T-helper 1 cell (primary cell): ENCODE measurements at places on chromosomes 12 and 14.

DNA sequence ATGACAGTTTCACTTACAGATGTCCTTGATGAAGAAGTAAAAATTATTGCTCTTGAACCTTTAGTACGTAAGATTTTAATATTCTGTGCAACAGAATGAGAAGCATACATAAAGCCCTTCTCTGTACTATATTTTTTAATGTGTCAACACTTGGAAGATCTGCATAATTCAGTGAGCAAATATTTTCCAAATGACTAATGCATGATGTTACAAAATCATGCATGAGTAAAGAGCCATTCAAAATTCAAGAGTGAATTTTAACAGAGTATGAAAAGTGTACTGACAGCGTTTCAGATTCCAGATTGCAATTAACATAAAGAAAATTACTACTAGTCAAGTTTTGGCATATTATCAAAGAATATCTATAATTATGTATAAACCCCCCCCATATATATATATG, 101.4 kb upstream of the BBS10 start:
- no peak for DNase-seq

DNA sequence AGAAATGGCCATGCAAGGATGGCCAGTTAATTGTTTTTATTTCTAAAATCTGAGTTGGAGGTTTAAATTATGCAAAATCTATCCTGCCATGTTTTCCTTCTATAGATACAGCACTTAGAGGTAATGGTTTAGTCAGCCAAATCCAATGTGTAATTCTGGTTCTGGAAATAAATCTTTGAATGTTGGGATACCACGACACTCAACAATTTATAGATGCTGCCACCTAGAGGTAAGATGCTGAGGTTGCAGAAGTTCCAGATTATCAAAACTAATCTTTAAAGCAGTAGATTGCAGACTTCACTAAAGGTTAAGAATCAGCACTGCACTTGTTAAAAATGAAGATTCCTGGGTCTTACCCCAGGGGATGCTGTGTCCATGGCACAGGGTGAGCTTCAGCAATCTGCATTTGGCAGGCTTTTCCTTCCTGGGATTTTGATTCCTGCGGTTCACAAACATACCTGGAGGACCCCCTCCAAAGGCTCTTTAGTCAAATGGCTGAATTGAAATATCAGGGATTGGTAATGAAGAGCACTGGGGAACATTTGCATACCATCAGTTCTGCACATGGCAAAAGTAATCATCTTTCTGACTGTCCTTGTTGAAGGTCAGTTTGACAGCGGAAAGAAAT, 53.4 kb upstream of the ANO4 start:
- DNase-seq, result no peak

DNA sequence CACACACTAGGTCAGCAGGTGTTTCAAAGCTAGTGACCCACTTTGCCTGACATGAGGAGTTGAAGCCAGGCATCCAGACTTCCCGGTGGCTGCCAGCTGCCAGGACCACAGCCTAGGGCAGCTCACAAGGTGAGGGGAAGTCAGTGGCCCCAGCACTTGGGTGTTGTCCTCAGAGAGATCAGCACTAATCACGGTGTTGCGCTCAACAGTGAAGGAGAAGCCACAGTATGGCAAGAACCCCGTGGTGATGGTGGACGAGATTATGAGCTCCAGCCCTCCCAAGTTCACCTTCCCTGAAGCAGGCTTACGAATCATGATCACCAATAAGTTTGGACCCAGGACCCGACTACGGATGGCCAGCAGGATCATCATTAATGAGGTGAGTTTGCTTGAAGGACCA, 59.9 kb upstream of the RIN3 start:
- DNase-seq, result no peak

DNA sequence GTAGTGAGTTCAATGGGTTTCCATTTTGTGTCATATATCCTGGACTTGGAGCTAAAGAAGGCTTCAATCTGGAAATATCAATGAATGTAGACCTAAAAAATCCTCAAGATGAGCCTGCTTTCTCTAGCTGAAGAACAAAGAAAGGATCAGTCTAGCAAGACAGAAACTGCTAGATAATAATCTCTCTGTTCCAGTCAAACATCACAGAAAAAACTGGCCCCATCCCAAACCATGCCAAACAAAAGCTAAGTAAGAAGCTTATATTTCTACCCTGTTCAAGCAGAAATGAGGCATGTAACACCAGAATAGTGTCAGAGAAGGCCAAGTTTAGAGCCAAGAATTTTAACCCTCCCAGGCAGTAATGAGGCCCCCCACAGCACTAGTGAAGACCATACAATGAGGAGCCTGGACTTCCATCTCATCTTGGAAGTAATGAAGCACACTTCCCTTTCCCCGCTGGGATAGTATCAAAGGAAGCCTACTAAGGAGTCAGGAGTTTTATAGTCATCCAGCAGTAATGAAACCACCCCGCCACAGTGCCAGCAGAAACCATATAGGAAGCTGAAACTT, 95.8 kb downstream of the NELL2 start:
- DNase-seq, result no peak

- no peak for DNase-seq
Measured at GRCh38 chr14:72891666-72892102, 2.2 kb downstream of the DPF3 start.

- no peak for DNase-seq
Measured at GRCh38 chr12:103138538-103138937, 181.1 kb downstream of the ASCL1 start.

DNA sequence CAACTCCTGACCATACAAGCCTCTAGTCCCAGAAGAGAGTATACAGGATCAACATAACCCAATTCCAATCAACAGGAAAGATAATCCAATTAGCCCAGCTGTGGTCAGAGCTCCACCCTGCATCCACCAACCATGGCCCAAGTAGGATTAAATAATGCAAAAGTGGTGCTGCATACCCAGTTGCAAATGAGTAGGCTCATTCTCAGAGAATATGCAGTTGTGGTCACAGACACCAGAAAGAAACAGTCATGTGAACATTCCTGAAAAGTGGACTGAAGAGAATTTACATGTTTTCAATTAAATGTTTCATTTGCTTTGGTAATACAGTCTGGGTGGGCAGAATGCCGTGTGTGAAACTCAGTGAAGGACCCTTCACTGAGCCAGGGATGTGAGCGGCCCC, 167.2 kb upstream of the BMP4 start:
- no peak for DNase-seq

DNA sequence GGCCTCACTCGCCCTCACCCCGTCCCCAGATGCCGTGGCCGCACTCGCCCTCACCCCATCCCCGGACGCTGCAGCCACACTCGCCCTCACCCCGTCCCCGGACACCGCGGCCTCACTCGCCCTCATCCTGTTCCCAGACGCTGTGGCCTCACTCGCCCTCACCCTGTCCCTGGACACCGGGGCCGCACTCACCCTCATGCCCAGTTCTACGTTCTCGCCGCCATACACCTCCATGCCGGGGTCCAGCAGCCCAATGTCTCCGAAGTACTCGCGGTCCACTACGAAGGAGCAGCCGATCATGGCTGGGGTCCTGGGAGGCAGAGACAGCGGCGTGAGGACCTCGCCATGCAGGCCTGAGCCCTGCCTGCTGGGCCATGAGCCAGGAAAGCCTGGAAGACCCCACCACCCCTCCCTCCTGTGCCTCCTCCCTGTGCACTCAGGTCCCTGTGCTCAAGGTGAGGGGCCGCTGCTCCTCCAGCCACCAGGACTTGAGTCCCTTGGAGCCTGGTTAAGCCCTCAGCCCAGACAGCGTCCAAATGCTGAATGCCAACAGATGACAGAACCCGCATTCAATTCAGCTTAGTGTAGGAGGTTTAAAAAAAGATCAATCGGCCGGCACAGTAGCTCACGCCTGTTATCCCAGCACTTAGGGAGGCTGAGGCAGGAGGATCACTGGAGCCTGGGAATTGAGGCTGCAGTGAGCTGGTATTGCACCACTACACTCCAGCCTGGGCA, 81.5 kb downstream of the GALNT9 start:
- no peak for DNase-seq

GRCh38 chr12:110561471-110562201, 21.5 kb downstream of the PPTC7 start:
- DNase-seq, result no peak

DNA sequence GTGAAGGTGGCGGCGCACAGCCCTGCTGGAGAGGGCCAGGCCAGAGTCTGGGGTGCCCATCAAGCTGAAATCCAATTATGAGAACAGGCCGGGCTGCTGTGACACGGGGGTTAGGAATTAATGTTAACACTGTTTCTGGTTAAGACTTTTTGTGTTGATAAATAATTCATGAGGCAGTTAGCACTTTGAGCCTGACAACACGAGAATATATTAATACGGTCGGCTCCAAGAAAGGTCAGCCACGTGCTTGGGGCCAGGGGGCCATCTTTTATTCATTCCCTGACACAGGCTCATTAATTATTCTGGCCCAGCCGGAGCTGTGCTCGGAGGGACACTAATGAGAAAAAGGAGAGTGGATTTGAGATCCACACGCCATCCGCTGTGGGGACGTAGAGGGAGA, 45.1 kb downstream of the FBRSL1 start:
- no peak for DNase-seq

GRCh38 chr12:53265783-53266182, 2.3 kb upstream of the ESPL1 start:
- no peak for DNase-seq

DNA sequence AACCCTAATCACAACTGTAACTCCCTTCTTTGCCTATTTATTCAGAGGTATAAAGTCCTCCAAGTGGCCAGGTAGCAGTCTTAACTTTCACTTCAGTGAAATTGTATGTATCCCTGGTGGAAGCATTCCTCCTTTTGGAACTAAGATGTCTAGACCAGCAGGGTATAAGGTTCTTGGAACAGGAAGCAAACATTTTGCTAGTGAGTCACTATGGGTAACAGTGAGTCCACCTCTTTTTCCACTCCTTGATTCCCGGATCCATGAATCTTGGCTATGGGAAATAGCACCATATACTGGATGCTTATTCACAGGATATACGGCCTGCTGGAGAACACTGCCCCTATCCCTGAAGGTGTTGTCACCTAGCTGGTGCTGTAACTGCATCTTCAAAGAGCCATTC, 80.2 kb downstream of the KCNA5 start:
- DNase-seq, result no peak

- DNase-seq, result no peak
Measured at GRCh38 chr12:24044941-24045703, 95.7 kb upstream of the SOX5 start.

GRCh38 chr12:77946541-77947061, 115.9 kb downstream of the NAV3 start:
- DNase-seq, result no peak

DNA sequence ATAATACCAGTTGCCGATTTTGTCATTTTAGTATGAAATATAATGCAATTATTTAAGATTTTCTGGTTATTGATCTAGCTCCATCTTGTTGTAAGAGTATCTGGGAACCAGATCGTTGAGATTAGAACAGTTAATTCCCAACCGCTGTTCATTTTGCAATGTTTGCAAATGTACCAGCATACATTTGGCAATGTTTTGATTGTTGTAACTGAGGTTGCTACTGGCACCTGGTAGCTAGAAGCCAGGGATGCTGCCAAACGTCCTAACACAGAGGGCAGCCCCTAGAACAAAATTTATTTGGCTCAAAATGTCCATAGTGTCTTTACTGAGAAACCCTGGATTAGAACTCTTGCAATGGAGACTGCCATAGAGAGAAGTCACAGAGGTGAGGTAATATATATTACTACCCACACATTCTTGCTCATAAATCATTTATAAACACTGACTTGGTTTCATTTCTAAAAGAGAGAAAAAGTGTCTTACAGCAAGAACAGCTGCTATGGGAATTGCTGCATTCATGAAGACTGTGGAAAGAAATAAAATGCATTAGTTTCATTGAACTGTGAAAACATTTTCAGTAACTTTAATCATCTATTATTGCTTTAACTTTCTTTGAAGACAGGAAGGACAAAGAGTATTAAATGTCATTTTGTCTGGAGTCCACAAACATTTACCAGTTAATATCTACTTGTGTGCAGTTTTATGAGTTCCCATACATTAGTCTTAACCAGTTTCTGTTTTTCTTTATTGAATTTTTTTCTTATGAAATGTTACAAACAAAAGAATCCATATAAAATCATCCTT, 46.2 kb downstream of the ABCC9 start:
- no peak for DNase-seq

- no peak for DNase-seq
Measured at GRCh38 chr12:109640961-109641360, 67.4 kb downstream of the MVK start.

GRCh38 chr12:6158255-6158654, 33.8 kb upstream of the VWF start:
- no peak for DNase-seq
